ENCODE measurements at places on chromosomes 3 and 15. TPM values are rescaled to one million over a fixed set of nuclear protein-coding genes. Genes with fewer than 3 reads are reported as not detected.

Gene OXTR
- 0.03 TPM for total RNA-seq

DNA sequence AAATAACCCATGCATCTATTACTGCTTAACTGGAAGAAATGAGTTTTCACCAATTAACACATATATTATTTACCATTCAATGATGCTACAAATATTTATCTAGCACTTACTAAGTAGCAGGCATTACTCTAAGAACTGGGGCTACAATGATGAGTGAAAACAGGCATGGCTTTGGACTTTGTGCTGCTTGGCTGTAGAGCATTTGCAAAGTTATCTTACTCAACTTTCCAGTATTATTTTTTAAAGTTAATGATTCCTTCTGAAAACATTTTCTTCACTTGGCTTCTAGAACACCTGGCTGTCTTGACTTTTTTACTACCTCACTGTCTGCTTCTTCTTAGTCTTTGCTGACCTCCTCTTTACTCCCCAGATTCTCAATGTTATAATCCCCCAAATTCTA is 1.8 kb downstream of the C3orf33 start:
- DNase-seq, result no peak

- no peak for DNase-seq
Measured at GRCh38 chr3:29601861-29602585, 321.2 kb downstream of the RBMS3 start.

Gene SLC7A14
- total RNA-seq, result not detected

DNA sequence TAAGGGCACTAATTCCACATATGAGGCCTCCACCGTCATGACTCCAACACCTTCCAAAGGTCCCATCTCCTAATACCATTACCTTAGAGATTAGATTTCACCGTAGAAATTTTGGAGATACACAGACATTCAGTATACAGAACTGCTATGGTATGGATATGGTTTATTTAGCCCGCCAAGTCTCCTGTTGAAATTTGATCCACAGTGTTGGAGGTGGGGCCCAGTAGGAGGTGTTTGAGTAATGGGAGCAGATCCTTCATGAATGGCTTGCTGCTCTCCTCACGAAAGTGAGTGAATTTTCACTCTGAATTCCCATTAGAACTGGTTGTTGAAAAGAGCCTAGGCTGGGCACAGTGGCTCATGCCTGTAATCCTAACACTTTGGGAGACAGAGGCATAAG is 7.4 kb downstream of the MKRN3 start:
- DNase-seq, result no peak

GRCh38 chr15:67135494-67135893 is 70.1 kb downstream of the SMAD3 start:
- DNase-seq, result peak; percentile 80

Gene NFKBIZ
- 19.1 TPM for total RNA-seq

- DNase-seq, result peak; percentile 1
Measured at GRCh38 chr3:29070959-29071634, 209.8 kb upstream of the RBMS3 start.

- DNase-seq, result no peak
Measured at GRCh38 chr3:120101624-120102023, 7.4 kb upstream of the GSK3B start.

Gene SH2D7
- not detected for total RNA-seq

Gene ATOSA
- total RNA-seq, result 5.6 TPM

DNA sequence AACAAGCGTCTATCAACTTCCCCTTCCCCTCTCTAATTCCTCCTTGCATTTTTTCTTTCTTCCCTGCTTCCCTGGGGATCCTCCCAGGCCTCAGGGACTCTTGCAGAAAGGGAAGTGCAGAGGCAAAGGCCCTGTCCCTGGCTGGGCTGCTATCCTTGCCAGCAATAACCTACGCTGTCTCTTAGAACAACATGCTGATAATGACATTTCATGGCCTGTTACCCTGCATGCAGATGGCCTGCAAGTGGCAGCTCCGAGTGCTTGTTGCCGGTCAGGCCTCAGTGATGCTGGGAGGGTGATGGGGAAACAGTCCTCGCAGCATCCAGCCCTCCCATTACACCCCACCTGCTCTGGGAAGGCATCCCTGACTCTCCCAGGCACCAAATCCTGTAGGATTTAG is 167.6 kb downstream of the RAB11A start:
- no peak for DNase-seq

GRCh38 chr3:36447061-36447460 is 66.8 kb downstream of the STAC start:
- DNase-seq, result no peak

GRCh38 chr15:67061811-67062368 is 3.5 kb upstream of the SMAD3 start:
- no peak for DNase-seq

DNA sequence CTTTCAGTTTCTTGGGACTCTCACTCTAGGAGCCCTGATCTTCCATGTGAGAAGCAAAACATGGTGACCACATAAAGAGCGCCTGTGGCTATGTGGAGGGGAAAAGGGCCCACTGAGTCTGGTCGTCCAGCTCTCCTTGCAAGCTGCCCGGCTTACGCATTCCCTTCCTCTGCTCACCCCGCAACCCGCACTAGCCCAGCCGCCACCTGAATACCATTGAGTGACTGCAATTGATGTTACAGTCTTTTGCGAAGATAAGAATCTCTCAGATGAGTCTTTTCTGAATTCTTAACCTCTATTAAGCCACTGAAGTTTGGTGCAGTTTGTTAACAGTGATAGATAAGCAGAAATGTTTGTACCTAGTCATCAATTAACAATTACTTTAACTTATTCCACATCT is 589.0 kb upstream of the DPPA4 start:
- DNase-seq, result no peak

GRCh38 chr3:130516645-130517512 is at the start of gene COL6A6:
TSS of gene COL6A6 (plus strand) at chr3:130517177. CDS start at chr3:130560365, 43,188 bp downstream.
- DNase-seq, result no peak

DNA sequence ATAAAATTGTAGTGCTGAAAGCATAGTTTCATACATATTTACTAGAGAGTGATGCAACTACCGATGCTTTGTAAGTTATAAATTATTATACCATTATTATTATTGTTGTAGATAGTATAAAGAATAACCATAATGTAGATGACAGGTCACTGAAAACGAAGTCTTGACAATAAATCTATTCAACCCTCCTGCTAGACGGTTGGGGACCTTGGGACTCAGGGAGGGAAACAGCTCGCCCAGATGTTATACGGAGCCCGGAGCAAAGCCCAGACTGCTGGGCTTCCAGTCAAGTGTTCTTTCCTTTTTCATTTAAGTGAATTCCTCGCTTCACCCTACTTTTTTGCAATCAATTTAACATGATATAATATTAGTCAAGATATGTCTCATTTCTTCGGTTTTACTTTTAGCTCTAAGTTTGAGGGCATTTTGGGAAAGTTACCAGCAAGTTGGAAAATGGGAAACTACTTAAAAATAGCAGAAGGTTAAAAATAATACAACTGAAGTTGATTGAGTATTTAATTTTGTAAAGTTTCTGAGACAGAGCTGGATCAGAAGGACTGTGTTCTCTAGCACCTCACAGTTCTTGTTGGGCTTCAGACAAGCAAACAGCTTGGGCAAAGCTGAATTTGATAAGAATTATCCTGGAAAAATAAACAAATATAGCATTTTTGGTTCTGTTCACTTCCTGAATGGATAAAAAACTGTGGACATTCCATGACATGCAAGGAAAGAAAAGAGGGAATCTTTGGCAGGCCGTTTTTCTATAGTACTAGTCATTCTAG is 173.4 kb upstream of the TP63 start:
- DNase-seq, result peak; percentile 5

DNA sequence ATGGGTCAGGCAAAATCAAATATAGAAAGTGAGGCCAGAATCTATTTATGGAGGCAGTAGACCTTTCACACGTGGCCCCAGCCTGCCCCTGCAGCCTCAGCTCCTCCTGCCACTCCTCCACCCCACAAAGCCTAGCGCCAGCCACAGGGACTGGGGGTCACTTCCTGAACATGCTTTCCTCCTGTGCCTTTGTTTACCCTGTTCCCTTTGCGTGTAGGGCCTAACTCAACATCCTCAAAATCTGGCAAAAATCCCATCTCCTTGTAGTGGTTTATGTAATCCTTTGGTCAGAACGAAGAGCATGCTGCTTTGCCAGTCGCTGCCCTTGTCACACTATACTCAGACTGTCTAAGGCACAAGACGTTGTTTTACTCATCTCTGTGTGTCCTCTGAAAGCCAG is 39.6 kb downstream of the KBTBD12 start:
- DNase-seq, result no peak

DNA sequence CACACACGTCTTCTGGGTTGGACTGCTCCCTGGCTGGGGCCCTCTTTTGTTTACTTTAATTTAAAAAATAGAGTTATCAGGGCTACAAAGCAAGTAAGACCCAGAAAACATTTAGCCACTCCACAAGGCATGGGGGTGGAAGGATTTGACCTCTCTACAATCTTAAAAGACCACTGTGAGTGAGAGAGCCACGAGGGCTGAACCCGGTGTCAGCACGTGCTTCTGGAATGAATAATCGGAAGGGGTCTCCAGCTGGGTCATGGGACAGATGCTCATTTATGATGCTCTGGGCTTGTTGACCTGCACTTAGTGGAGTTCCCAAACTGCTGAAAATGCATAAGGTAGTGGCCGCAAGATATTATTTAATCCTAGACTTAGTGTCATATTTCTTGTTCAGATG is 52.4 kb downstream of the EIF4E3 start:
- DNase-seq, result no peak
